ENCODE measurements at places on chromosomes 13 and 19. TPM values are rescaled to one million over a fixed set of nuclear protein-coding genes. Genes with fewer than 3 reads are reported as not detected.

Gene ZNF296
- 0.94 TPM for polyA plus RNA-seq

- DNase-seq: no peak
These were observed 15.8 kb downstream of the GPR180 start for GRCh38 chr13:94617389-94618000.

DNA sequence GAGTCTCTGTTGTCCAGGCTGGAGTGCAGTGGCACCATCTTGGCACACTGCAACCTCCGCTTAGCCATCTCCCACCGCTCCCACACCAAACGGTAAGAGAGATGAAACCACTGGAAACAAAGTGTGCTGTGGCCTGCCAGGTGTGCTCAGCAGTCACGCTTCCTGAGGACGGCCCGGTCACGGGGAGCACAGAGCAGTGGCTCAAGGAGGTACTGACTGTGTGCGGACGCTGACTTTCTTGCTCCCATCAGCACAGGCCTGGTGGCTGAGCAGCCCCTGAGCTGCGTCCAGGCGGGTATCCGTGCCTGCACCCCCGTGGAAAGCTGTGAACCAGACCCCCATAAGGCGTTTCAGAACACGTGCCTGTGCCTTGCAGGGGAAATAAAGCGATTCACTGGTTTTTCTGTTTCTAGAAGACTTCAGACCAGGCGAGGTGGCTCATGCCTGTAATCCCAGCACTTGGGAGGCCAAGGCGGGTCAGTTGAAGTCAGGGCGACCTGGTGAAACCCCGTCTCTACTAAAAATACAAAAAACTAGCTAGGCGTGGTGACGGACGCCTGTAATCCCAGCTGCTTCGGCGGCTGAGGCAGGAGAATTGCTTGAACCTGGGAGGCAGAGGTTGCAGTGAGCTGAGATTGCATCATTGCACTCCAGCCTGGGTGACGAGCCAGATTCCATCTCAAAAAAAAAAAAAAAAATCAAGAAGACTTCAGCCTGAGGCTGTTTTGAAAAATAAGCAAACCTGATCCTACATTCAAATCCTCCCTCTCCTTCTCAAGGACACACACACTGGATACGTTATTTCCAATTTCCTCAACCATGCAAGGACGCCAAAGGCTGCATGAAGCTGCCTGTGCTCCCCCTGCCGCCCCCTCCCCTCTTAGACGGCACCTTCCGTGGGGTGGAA lies 25.5 kb downstream of the ADPRHL1 start:
- DNase-seq: no peak

GRCh38 chr13:23859455-23859854 lies 29.7 kb downstream of the MIPEP start:
- no peak for DNase-seq

DNA sequence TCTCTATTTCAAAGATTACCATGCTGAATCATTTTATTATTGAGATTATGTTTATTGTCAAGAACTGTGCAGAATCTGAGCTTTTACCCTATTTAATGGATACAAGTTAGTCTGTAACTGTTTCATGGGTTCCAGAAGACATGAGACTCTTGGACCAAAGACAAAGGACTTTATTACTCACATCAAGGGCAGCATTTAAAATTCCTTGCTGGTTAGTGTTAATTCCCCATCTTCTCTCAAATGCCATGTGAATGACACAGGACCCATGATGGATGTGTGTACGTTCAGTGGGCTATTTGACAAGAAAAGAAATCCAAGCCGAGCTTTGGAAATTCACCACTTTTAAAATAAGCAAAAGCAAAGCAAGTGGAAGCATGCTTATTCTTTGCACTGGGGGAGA lies 139.9 kb downstream of the PCDH20 start:
- no peak for DNase-seq
